ENCODE measurements at places on chromosomes 12 and 14.

DNA sequence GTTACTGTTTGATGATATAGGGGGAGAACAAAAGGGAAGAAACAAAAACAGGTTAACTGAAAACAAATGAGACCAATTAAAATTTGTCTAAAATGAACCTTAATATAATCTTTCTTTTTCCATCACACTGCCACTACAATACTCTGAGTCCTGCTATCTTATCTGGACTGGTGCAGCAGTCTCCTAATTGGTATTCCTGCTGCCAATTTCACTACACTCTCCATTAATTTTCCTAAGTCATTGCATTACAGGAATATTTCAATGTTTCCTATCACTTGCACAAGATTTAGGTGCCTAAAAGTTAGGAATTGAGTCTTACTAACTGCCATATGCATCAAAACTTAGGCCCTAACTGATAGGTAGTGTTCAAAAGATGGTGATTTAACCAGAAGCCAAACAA, 884.9 kb upstream of the MGAT4C start:
- DNase-seq, result no peak

DNA sequence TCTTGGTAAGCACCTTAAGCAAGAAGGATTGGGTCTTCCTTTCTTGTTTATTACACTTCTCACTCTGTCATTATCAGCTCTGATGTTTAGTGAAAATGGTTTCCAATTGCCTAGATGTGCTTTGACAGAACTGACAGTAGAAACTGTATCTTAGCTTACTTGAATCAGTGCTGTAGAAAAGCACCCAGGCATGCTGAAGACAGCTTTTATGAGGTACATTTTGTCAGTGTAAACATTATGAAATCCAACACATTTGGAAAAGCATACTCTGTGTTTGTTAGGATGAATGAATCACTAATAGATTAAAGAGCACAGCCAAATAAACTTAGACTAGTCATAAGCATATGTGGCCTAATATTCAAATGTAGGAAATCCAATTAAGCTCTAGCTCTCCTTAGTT, 290.2 kb upstream of the NPAS3 start:
- no peak for DNase-seq

DNA sequence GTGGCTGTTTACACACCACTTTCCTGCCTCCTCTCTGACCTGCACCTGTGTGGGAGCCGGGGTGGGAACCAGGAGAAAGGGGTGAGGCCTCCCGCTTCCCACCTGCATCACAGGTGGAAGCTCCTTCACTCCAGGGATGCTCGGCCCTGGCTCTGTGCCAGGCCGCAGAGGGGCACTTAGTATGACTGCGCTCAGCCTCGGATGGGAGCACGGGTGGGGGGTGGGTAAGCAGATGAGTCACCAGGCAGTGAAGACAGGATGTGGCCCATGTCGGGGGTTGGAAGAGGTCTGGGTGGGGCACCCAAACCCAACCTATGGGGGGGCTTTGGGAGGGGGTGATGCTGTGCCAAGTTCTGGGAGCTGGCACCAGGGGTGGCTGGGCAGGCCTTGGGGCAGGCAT, 7.4 kb upstream of the CYP46A1 start:
- DNase-seq, result no peak

DNA sequence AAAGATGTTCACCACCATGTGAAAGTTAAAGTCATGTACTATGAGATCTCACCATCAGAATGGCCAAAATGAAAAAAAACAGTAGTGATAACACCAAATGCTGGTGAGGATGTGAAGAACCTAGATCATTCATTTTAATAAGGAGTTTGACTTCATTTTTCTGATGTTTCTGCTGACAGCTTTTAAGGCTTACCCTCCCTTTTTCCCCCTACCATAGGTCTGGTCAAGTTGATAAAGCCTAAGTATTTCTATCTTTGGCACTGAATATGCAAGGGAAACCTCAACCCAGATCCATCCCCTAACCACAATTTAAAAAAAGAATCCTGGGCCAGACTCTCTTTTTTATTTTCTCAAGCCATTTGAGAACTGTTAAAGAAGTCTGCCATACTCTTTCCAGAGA, 689.6 kb upstream of the FOXG1 start:
- DNase-seq, result no peak

DNA sequence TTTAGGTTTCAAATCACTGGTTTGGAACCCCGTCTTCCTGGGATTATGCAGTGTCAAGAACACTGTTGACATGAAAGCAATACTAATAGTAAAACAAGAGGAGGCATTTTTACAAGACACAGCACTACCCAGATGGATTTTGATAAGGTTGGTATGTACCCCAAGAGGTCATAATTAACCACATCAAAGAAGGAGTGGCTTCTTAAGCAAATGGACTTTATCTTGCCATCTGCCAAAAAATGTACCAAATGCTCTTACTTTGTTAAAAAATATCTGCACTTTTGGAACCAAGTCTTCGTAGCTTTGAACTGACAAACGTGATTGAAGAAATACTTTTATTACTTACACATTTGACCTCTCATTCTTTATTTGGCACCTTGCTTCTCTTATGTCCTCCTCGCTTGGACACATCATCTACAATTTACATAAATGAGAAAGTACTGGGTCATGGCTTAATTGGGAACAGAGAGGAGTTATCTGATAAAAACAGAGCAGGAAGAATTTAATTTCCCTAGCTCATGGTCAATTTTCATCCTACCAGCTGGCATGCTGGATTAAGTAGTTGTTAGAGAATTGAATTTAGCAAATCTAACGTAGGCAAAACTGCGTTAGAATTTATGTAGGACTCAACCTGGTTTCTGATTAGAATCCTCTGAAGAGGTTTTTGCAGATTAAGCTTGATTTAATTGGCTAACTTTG, 54.5 kb upstream of the PRICKLE1 start:
- DNase-seq, result no peak

GRCh38 chr14:71430678-71431376, 501.4 kb upstream of the RGS6 start:
- no peak for DNase-seq

DNA sequence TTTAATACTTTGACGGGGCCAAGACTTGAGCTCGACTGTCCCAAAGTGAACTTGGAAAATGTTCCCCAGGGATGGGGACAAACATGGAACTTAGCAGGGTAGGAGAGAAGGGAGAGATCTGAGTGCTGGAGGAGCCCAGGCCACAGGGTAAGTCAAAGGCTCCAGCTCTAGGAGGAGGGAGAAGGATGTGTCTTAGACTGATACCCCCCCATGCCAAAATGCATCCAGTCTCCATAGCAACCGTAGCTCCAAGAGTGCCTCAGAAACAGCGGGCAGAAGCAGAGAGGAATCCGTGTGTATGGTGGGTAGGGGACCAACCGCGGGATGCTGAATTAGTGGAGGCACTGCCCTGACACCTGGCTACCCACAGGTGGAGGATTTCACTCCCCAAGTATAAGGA, 845 bp upstream of the AGAP2 start:
- no peak for DNase-seq

DNA sequence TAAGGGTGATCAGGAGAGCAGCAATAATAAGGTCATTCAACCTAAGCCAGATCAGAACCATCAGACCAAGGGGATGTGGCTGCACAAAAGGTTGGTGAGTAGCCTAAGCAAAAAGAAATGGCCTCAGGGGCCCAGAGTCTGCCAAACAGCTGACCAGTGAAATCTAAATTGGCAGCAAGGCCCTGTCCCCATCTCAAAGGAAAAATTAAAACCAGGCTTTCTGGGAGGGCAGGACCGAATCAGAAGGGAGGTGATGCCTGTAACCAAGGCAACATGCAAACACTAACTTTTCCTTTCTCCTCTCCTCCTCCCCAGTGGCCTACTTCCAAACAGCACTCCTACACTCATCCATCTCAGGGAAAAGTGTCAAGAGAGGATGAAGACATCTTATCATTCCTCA, 256.4 kb downstream of the NUAK1 start:
- DNase-seq, result no peak

DNA sequence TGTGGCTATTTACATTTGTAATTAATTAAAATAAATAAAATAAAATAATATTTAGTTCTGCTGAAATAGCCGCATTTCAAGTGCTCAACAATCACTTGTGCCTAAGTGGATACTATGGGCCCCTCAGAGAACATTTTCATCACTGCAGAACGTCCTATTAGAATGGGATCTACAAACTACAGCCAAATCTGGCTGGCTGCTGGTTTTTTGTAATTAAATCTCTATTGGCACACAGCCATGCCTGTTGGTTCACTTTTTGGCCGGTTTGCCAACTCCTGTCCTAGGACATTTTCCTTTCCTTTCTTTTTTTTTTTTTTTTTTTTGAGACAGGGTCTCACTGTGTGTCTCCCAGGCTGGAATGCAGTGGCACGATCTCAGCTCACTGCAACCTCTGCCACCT, 9.8 kb downstream of the CCDC63 start:
- no peak for DNase-seq

- no peak for DNase-seq
These were observed 14.4 kb downstream of the ART4 start for GRCh38 chr12:14828892-14829291.

GRCh38 chr12:27915021-27915420, 57.5 kb downstream of the PTHLH start:
- DNase-seq, result no peak

DNA sequence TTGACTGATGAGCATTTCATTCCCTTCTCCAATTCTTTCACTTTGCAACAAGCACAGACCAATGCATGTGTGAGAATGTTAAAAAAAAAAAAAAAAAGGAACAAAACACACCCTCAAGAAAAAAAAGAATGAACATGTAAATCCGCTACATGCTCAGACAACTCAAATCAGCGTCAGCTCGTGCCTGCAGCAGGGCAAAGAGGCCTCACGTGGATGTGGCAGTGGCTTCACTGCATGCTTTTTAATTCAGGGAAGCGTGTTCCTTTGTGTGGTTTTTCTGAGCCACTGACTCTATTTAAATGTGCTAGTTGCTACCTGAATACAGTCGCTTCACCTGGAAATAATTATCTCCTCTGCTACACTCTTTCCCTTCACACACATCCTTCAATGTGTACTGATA, 55.1 kb downstream of the PPP1R36 start:
- no peak for DNase-seq

DNA sequence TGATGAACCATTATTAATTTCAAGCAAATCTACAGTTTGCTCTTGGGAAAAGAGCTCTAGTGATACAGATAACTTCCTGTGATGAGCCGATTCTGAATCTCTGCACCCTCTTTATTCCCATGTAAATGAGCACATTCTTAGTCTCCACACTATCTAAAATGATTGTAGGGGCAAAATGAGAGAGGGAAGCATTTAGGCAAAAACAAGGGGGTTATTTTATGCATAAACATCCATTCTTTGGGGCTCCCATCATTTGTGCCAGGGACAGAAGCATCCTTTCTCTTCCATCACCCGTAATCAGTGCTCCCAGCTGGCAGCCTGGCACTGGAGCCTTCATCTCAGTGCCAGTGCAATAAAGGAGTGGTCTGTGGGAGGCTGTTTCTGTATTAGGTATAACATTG, 1.7 kb upstream of the GPD1 start:
- no peak for DNase-seq

DNA sequence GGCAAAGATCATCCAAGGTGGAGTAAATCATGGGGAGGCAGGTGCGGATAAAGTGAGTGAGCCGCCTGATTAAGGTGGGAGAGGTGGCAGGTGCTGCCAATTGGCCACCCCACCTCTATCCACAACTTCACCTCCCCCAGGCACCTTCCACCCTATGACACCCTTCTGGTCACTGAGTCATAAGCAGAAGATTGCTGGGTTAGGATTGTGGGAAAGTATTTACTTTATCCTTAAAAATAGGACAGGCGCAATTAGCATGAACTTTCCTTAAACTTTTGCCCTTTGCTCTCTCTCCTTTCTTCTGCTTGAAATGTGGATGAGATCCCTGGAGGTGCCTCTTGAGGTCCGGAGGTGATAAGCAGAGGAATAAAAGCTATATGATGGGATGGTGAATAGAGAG, 14.9 kb upstream of the BMP4 start:
- no peak for DNase-seq

All from SIG-M5 (cell line).